ENCODE measurements at places on chromosomes 16 and 17. TPM values are rescaled to one million over a fixed set of nuclear protein-coding genes. Genes with fewer than 3 reads are reported as not detected.

TBC1D3 gene
- total RNA-seq, result 1.6 TPM

PHAF1 gene
- 21.2 TPM for total RNA-seq

SAMD14 gene
- total RNA-seq, result 0.92 TPM

PGP gene
- total RNA-seq, result 27.3 TPM

DOC2A gene
- 0.13 TPM for total RNA-seq

KCNJ16 gene
- not detected for total RNA-seq

SLC6A2 gene
- not detected for total RNA-seq

LPO gene
- not detected for total RNA-seq

ENO3 gene
- 27.1 TPM for total RNA-seq

TBC1D3I gene
- total RNA-seq, result 0.51 TPM

MIF4GD gene
- 40.4 TPM for total RNA-seq

SLC35G6 gene
- total RNA-seq, result not detected

TP53TG3C gene
- total RNA-seq, result not detected

CFAP52 gene
- total RNA-seq, result not detected

SLC16A6 gene
- total RNA-seq, result 8.4 TPM

PDF gene
- total RNA-seq, result 34.9 TPM

PSKH1 gene
- 14.5 TPM for total RNA-seq

CYGB gene
- not detected for total RNA-seq

KRTAP4-16 gene
- total RNA-seq, result not detected

PIRT gene
- total RNA-seq, result not detected

ZNF286A gene
- 26.4 TPM for total RNA-seq

SLC43A2 gene
- 10.2 TPM for total RNA-seq

KRTAP16-1 gene
- total RNA-seq, result not detected

ST3GAL2 gene
- total RNA-seq, result 24.8 TPM

EFCAB5 gene
- 0.84 TPM for total RNA-seq

CDK5RAP3 gene
- total RNA-seq, result 184 TPM

KIF18B gene
- total RNA-seq, result 27.1 TPM

PDILT gene
- total RNA-seq, result not detected

Measured in CD8-positive, alpha-beta memory T cell (primary cell).